Foreskin keratinocyte (primary cell): ENCODE measurements at places on chromosomes 12 and 14.

GRCh38 chr12:115626210-115626609 is 651.3 kb downstream of the MED13L start:
- no peak for DNase-seq

DNA sequence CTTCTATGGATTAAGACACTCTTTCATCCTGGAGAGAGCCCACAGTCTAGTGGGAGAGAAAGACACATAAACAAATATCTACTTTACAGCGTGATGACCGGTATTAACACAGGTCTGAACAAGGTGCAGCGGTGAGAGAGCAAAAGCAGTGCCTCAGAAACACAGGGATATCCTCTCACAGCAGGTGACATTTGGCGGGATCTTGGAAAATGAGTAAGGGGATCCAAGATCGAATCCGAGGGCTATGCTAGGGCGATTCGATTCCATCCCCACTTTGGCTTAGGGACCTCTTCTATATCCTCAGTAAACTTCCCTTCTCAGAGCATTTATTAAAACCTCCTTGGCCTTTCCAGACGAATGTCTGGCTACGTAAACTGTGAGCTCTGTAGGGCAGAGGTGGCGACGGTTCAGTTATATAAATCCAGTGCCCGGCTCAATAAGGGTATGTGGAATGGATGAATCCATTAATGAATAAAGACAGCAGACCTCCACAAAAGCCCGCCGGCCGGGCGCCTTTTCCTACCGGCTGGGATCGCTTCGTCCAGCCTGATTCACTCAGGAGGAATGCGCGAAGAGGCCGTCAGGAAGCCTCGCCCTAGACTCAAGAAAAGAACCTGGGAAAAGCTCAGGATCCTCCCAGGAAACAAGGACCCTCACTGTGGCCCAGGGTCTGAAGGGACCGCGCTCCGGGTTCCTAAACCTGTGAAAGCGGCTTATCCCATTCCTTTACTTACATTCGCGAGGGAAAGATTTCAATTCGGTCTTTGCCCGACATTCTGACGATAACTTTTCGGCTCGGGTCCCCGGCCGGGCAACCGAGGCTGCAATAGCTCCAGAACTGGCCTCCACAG is 455 bp downstream of the ATP6V1D start:
- peak; percentile 69 for DNase-seq

GRCh38 chr14:102949062-102949800 is 26.8 kb downstream of the AMN start:
- no peak for DNase-seq

DNA sequence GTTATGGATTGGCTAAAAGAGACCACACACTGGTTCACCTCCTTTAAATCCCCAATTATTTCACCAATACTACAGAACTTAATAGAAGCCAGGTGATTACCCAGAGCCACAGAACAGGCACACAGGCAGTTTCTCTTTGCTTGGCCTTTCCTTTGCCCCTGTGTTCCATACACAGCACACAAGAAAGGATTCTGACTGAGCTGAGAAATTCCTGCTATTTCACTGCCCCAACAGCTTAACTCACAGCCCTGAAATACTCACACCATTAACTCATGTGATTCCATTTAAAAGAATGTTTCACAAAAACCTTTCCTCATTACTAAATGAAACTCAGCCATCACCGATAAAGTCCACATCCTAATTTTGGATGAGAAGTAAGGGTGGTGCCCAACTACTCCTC is 133.6 kb downstream of the MED13L start:
- no peak for DNase-seq

GRCh38 chr14:100072783-100073346 is 7.6 kb downstream of the EVL start:
- DNase-seq: no peak

- no peak for DNase-seq
Measured at GRCh38 chr12:81381951-81382350, 304.1 kb downstream of the ACSS3 start.

- DNase-seq: no peak
Measured at GRCh38 chr12:50333441-50333840, 50.1 kb upstream of the LIMA1 start.

GRCh38 chr12:30643366-30643765 is 52.3 kb downstream of the IPO8 start:
- no peak for DNase-seq

DNA sequence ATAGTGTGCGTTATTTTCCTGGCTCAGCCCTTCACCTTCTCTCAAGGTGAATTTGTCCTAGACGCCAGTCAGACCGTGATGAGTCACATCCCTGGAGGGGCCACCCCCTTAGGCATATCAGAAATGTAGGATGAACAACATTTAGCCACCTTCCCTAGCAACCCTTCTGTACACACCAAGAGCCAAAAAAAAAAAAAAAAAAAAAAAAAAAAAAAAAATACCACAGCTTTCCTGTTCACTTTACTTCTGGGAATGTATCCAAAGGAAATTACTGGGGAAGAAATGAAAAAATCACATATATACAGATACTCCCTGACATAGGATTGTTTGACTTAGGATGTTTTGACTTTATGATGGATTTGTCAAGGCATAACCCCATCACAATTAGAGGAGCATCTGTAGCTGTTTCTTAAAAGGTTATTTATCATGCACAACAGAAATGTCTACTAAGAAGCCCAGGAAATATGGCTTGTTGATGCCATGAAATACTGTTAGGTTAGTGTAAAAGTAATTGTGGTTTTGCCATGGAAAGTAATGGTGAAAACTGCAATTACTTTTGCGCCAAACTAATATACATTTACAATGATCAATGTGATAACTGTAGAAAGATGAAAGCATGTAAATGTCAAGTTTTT is 68.2 kb upstream of the BDKRB2 start:
- peak; percentile 50 for DNase-seq

- no peak for DNase-seq
Measured at GRCh38 chr14:61107869-61108493, 126.9 kb downstream of the SLC38A6 start.

GRCh38 chr14:100587763-100588411 is 670 bp upstream of the BEGAIN start:
- no peak for DNase-seq

DNA sequence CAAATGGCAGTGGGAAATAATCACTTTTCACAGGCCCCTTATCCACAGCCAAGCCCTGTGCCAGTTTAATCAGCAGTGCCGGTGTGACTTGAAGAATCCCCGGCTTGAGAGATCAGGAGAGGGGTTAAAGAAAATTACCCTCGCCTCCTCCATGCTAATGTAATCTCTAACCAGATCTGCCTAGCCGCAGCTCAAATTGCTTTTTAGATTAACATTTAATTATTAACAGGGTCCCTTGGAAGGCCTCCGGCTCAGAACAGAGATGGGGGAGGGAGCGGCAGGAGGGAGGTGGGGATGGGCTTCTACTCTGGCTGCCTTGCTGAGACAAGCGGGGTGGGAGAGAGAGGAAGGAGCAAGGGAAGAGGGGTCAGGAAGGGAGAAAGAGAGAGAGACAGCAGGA is 24.0 kb downstream of the FAM222A start:
- no peak for DNase-seq

- DNase-seq: no peak
Measured at GRCh38 chr12:24750263-24750662, 198.6 kb downstream of the BCAT1 start.

DNA sequence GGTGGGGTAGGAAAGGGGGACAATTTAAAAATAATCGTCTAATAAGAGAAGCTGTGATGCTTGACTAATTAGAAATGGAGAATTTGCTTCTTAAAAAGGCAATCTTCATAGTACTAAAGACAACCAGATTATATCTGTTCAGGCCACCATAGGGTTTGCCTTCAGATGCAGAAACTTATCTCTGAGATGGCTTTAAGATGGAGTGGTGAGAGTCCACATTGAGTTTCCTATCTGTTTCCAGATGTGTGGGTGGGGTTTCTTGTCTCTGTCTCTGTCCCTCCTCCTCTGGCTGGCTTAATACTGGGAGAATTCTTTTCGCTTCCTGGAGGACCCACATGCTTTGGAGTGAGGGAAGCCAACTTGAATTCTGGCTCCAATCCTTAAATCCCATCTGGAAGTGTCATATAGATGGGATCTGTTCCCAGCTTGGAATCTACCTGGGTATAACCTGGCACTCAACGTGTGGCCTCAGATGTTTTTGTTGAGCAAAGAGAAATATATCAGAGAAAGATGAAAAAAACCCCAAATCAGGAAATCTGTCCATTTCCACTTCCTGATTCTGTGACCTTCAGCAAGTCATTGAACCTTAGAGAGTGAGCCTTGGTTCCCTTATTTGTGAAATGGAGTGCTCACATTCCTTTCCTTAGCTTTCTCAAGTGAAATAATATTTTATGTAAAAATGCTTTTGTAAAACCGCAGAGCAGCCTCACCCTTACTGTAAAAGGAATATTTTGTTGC is 66.4 kb downstream of the CHST11 start:
- no peak for DNase-seq

- DNase-seq: no peak
Measured at GRCh38 chr12:68118096-68118755, 41.3 kb downstream of the IFNG start.

GRCh38 chr14:79281244-79282152 is 929.8 kb downstream of the DIO2 start:
- no peak for DNase-seq

- DNase-seq: peak; percentile 61
Measured at GRCh38 chr14:68248481-68249255, 429.1 kb downstream of the RAD51B start.

DNA sequence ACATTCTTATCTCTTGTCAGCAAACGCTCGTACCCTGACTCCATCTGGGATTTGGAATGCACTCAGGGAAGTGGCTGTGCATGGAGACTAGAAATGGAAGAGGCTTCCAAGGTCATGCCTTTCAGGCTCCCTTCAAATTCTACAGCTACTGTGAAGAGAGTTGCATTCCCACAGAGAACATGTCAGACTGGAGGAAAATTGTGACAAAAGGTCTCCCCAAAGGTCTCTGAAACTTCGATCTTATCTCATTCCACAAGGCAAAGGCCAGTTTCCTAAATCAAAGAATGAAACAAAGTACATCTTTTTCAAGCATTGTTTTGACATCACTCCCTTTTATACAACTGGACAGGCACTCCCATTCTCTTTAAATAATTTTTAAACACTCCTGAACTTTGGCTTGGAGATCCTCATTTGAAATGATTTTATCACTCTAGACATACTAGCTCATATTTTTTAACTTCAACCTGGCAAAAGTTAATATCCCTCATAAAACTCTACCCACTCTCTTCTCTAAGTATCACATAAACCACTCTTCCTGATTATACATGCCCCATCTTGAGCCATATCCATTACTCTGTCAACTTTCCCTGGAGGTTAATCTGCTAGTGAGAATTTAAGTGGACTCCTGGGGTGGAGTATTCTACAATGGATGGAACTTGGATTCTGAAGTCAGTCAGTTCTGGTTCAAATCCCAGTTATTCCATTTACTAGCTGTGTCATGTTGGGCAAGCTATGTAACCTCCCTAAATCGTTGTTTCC is 218.1 kb upstream of the HMGA2 start:
- DNase-seq: no peak

DNA sequence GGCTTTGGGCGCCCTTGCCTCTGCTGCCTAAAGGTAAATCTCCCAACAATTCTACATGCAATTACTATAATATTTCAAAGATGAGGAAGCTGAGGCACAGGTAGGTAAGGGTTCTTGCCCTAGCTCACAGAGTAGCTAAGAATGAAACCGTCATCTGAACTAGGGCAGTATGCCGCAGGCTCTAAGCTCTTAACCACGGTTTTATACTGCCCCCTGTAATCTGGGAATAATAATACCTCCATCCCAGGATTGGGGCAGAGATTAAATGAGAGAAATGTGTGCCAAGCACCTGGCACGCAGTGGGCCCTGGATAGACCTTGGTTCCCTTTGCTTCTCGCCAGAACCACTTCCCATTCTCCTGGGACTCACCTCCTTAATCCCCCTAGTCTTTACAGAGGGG is 1.5 kb upstream of the HRK start:
- peak; percentile 46 for DNase-seq

DNA sequence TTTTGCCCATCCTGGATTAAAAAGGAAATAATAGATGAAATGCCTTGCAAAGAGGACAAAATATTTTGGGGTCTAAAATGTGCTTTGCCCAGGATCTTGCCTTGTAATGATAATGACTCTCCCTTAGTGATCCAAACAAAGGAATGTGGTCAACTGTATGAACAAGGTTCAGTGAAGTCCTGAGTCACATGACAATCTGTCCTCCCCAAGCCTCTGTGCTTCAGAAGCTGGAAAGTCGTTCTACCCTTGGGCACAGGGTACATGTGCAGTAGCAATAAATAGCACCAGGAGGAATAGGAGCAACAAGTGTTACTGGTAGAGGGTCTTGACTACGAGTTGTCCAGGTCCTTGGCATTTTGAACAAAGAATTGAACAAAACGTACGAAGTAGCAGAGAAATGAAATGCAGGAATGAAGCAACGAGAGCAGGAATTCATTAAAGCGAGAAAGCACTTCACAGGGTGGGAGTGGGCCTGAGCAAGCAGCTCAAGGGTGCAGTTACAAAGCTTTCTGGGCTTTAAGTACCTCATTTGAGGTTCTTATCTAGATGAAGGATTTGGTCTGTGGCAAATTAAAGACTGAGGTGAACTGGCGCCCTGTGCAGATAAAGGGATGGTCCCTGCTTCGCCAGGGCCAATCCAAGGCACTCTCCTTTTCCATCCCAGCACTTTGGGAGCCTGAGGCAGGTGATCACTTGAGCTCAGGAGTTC is 65.8 kb downstream of the RESF1 start:
- no peak for DNase-seq

- no peak for DNase-seq
Measured at GRCh38 chr14:21057803-21058675, at the start of gene RNASE8. RNASE8 (plus strand) TSS chr14:21057822; CDS start chr14:21057893, 71 bp downstream.

GRCh38 chr12:45763381-45763780 is 33.9 kb downstream of the ARID2 start:
- DNase-seq: no peak

DNA sequence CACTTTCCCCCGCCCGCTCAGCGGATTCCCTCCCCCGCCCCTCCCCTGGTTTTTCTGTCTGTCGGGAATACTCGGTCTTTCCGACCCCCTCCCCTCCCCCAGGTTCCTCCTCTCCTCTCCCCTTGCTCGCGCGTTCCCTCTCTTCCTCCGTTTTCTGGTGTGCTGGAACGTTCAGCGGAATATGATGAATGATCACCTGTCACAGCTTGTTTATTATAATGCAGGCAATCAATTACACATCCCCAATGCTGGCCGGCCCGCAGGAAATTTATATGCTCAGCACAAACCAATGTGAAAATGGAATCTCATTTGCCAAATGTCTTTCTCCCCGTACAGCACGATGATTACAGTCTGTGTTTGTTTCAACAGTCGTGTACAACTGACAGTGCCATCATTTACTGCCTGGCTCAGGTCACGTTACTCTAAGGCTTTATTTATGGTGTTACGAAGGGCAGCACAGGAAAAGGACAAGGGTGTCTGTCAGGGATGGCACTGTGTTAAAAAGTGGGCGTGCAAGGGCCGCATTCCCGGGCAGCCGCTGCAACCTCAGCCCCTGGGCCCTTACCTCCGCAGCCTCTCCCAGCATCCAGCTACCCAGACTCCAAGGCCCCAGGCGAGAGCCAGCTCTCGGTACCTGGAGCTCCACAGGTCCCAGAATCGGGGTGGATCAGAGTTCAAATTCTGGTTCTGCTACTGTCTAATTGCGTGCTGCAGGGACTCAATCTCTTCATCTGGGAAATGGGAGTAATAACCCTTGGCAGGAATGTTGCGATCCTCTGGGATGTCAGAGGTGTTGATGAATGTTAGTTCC is 24.7 kb upstream of the MAP1LC3B2 start:
- no peak for DNase-seq

- DNase-seq: no peak
Measured at GRCh38 chr14:91867316-91867988, at the start of gene TC2N. TC2N (minus strand) TSS chr14:91867536; CDS start chr14:91813769, 53,767 bp downstream.

GRCh38 chr12:93288626-93289025 is 89.1 kb upstream of the NUDT4 start:
- DNase-seq: no peak

GRCh38 chr14:60222820-60223219 is 26.2 kb upstream of the PPM1A start:
- DNase-seq: no peak
